ENCODE measurements at places on chromosomes 7 and 10.

GRCh38 chr7:31640381-31640780 lies 46.6 kb upstream of the PPP1R17 start:
- DNase-seq = no peak

GRCh38 chr7:105003275-105003674 lies 10.7 kb upstream of the KMT2E start:
- DNase-seq = no peak

DNA sequence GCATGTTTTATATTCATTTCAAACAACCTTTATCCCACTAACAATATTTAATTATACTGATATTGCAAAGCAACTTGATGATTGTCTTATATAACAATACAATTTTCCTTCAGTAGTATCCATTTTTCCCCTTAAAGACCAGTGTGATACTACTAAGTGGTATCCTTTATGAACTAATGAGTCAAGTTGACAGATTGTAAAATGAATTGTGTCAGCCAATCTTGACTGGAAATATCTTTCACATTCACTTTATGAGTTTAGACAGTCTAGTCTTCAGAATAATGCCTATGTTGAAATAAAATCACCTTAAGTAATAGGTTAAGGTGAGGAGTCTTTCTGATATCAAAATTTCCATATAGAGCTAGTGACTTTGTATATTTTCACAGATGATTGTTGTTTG lies 950.0 kb upstream of the CELF2 start:
- no peak for DNase-seq

GRCh38 chr7:78203042-78203720 lies 404.6 kb downstream of the PHTF2 start:
- no peak for DNase-seq

GRCh38 chr10:18456984-18457383 lies 194.4 kb downstream of the NSUN6 start:
- DNase-seq = no peak

DNA sequence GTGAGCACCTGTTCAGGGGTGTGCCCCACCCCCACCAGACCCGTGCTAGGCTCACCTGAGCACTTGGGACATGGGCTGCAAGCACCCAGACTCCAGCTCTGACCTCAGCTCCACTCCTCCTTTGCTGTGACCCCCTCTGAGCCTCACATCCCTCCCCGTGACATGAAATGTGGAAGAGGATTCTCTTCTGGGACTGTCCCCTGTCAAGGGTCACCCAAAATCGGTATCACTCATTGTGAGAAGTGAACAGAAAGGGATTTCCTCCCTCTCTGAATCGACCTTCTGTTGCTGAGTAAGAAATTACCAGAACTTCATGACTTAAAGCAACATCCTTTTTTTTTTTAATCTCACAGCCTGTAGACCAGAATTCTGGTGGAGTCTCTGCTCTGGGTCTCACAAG lies 6.2 kb upstream of the CHST15 start:
- DNase-seq = no peak

DNA sequence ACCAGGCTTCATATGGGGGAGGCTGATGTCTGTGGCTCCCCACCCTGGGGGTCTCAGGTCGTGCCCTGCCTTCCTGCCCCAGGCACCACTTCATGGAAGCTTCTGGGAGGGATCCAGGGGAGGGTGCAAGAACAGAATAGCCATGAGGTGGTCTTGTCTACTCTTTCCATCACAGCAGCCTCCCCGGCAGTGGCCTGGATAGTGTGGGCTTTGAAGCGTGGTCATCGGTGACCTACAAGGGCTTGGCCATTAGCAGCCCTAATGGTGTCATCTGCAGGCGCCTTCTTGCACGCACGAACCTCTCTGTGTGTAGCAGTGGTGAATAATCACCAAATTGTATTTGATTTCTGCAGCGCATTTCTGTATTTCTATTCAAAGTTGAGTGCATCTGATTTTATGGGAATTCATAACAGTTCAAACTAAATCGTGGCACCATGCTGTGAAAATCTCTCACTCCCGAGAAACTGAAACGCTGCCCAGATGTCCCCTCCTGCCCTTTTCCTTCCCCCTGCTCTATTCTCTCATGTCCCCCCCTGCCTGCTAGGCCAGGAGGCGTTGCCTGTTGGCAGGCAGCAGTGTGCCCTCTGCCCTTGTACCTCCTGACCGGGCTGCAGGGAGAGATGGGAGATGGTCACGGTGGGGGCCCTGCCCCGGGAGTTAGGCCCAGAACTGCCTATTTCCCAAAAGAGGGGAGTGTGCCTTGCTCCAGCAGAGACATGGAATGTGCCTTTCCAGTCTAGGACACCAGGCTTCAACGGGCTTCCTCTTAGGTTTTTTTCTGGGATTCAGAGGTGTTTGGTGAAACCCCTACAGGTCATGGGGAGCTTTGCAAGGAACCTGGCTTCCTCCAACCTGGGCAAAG lies 34.8 kb downstream of the CDH23 start:
- peak; percentile 58 for DNase-seq

DNA sequence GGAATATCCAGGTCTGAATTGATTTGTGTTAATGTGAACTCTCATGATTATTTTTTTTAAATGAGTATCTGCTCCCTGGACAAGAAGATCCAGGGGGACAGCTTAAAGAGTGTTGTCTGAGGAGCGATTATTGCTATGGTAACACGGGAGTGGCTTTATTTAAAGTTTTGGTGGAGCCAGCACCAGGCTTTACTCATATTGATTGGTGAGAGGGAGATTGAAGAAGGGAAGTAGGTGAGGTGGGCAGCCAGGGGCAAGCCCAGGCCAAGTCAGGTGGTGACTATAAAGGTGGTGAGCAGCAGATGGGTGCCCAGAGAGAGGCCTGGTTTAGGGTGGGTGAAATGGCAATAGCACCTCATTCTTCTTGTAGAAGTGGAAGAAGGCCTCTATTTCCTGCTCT lies 10.2 kb upstream of the AGR2 start:
- DNase-seq = no peak
